ENCODE measurements at places on chromosomes 3 and 15.

- no peak for DNase-seq
Measured at GRCh38 chr15:74315626-74316025, 51.8 kb downstream of the CYP11A1 start.

GRCh38 chr3:177883957-177884356, 652.3 kb upstream of the KCNMB2 start:
- no peak for DNase-seq

- no peak for DNase-seq
Measured at GRCh38 chr15:100372739-100373119, 31.0 kb upstream of the ADAMTS17 start.

DNA sequence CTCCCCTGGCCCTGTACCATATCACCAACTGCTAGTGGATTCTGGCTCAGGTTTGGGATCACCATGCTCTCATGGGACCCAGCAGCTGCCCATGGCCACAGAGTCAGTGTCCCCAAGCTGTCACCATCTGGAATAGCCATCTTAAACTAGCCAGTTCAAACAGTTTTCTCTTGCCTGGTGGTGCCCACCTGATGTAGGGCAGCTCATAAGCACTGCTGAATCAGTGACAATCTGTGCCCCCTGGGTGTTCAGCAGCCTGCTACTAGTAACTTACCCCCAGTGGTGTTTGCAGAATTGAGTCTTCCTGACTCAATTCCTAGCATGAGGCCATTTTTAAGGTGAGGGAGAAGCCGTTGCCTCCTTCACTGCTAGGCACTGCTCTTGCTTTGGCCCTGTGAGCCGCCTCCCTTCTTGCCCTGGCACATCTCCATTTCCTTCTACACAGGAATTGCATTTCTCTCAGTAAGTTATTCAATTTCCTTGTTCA, 7.9 kb downstream of the RPSA start:
- no peak for DNase-seq

DNA sequence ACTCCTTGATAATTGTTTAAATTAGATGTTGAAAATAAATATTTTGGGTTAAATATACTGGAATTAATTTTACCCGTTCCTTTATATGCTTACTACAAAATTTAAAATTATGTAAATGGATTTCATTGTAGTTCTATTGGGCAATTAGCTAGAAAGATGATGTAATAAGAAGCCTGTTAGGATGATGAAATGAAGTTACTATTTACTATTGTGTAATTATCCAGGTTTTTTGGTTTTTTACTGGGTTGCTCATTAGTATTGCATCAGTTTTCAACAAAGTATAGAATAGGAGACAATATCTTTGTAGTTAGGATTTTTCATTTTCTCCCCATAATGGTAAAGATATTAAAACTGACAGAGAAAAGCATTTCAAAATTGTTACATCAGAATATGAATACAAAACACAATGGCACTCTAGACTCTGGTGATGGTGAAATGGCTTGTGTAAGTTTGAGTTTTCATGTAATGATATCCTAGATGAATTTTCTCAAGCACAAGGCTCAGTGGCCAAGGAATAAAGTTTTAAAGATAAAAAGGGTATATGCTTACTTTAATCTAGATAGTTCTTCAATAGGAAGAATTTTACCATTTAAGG, 222.0 kb downstream of the P3H2 start:
- no peak for DNase-seq

DNA sequence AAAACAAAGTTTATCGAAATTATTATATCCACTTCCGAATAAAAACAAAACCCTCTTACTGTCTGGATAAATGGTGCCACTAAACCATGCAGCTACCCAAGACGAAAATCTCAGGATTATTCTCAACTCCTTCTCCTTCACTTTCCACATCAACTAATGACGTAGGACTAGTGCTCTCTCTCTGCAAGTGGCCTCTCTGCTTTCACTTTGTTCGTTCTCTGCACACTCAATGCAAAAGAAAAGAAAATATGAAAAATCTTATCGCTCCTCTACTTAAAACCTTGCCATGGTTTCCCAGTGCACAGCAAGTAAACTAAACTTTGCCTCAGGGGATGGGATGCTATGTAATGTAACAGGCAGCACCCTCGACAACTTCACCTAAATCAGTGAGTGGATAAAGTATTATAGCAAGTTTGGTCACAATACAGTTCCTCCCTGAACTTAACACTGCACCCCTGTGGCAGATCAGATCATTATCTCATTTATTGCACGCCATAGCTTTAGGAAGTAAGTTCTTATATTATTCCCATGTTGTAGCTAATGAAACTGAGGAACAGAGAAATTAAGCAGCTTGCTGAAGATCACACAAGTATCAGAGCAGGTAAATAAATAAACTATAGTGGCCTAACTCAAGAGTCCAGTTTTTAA, 262.7 kb upstream of the GADL1 start:
- DNase-seq, result no peak

- DNase-seq, result no peak
Measured at GRCh38 chr3:192169332-192169915, 557.9 kb downstream of the FGF12 start.

GRCh38 chr3:74214286-74214685, 400.2 kb downstream of the CNTN3 start:
- no peak for DNase-seq

DNA sequence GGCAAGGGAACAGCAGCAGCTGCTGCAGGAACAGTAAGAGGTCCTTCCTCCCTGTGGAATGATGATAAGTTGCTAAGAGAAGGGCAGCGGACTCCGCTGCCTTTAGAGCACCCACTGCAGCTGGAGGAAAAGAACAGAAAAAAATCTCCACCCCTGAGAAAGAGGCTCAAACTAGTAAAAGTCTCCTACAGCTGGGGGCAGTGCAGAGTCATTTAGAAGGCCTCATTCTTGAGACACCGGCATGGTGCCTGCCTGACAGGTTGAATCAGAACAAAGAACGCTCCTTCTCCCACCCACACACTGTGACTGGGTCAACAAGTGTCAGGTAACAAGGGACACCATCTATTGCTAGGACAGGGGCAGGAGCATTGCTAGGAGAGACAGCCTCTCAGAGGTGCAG, 188.4 kb downstream of the ABHD5 start:
- no peak for DNase-seq

- DNase-seq, result no peak
Measured at GRCh38 chr3:101039285-101039684, 46.1 kb upstream of the ABI3BP start.

- no peak for DNase-seq
Measured at GRCh38 chr3:112109322-112109721, 23.1 kb downstream of the C3orf52 start.

GRCh38 chr15:60511351-60512031, 32.5 kb upstream of the ICE2 start:
- no peak for DNase-seq

DNA sequence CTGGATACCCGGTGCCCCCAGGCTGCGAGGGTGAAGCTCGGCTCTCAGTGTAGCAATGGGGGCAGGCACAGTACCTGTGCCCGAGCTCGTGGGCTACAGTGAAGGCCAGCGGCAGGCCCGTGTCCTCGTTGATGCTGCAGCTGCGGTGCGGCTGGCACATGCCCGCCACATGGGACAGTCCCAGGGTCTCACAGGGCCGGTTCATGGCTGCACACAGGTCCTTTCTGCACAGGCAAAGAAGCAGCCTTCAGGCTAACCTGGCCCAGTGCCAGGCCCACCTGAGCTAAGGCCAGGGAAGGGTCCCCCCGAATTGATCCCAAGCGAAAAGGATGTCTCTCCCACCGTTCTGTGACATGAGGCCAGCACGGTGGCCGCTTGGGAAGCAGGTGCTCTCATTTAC, 21.6 kb downstream of the ADAMTS7 start:
- DNase-seq, result no peak

GRCh38 chr15:100721758-100722550, 119.6 kb downstream of the ASB7 start:
- no peak for DNase-seq

DNA sequence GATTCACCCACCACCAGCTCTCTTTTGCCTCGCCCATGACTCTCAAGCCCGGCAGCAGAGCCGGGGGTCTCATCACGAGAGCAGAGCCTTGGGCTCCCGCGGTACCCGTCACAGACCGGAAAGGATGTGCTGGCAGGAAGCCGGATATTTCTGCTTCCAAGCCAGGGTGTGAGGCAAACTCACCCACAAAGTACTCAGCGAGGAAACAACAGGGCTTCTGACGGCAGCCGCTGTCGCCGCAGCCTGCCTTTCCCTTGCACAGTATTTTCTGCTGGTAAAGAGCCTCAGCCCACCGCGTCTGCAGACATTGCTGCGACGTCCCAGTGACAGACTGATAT, 119.9 kb downstream of the NSMCE3 start:
- no peak for DNase-seq

- DNase-seq, result no peak
Measured at GRCh38 chr3:47635536-47635935, 56.9 kb upstream of the CSPG5 start.

- DNase-seq, result no peak
Measured at GRCh38 chr3:10925436-10926255, 66.9 kb upstream of the SLC6A1 start.

DNA sequence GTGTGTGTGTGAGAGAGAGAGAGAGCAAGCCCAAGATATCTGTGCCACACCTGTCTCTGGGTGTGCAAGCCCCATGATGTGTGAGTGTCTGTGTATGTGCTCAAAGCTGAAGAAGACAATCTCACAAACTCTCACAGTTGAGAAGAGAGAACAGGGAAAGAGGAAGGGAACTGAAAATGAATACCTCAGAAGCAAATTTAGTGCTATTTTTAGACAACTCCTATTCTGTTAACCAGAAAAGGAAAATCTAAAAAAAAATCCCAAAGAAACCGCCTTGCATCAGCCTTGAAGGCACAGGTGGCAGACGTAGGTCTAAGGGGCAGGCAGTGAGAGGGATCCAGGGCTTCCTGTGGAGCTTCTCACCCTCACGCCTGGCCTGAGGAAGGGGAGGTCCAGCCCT, 47.8 kb downstream of the ATP2B2 start:
- DNase-seq, result no peak

GRCh38 chr15:101338502-101339057, 43.5 kb upstream of the SNRPA1 start:
- no peak for DNase-seq

DNA sequence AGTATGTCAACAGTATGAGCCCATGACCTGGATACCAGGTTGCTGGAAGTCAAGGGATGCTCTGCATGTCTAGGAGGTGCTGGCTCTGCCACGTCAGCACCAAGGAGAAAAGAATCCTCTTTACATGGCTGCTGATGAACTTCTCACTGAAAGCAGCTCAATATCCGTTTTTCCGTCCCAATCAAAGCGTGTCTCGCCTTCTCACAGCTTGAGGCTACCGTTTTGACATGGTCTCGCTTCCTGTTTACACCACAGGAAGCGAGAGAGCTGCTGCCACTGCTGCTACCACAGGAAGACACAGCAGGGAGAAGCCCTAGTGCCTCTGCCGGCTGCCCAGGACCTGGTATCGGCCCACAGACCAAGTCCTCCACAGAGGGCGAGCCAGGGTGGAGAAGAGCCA, 27.3 kb downstream of the STARD5 start:
- no peak for DNase-seq

DNA sequence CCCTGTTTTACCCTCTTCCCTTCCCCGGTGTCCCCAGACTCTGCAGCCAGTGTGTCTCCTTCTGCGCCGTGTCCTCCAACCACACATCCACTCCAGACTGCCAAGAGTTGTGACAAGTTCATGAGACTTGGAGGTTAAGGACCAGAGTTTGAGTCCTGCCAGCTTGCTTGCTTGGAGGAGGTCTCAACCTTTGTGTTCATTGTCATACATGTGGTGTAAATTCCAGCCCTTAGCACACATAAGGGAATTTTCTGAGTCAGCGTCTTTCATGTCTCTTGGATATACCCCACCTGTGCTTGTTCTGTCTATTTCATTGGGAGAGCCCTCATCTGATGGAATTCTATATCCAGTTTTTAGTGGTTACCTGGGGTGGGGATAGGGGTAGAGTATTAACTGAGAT, 13.3 kb downstream of the CORO2B start:
- no peak for DNase-seq

DNA sequence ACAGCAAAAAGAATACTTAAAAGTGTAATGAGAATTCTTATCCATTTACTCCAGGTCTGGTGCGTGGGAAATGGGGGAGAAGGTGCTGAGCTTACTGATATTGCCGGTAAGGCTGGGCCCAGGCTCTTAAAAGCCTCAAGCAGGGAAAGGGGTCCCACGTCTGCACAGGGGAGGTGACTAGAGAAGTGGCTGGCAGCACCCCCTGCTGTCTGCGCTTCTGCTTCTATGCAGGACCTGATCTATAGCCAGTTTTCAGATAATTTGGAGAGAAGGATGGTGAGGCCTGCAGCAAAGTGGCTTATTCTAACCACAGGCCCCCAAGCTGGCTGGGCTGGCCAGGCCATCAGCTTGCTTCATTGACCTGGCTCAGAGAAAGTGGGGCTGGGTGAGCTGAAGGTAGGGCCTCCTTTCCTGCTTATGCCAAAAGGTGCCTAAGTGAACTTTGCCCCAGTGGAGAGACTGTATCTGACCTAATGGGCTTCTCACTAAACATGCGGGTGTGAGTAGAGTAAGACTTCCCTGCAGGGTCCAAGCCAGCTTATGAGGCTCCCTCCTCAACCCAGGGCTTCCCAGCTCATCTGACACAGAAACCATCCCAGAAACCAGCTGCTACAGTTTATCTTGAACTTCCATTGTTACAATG, 30.9 kb upstream of the ATP1B3 start:
- DNase-seq, result no peak

DNA sequence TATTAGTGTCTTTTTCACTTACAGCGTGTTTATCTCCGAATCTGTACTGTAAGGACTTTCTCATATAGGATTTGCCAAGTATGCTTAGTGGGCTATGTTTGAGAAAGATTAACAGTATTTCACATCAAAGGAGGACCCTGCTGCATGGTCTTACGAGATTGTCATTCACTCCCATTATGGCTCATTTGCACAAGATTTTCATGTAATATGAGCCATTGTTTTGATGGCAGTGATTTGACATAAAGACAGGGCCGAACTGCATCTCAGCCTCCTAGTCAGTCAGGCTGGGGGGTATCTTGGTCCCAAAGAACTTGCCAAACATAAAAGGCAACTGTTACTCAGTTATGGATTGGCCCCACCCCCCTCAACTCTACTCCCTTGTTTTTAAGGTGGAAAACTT, 205.9 kb downstream of the ZIC1 start:
- no peak for DNase-seq

DNA sequence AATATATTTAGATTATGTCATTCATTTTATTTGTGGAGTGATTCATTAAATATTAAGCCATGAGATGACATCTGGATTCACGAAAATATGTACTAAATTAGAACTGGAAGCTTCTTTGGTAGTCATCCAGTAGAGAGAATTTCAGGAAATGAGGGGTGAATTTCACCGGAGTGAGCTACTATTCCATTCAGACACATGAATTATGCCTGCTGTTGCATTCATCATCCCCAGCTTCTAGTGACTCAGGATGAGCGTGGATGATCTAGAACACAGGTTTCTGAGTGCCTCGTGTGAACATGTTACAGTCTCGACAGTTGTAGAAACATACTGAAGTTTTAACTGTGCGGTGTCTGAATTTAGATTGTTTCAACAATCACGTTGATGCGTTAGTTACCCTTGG, 42.9 kb upstream of the GABRG3 start:
- no peak for DNase-seq

GRCh38 chr3:153113541-153113940, 48.5 kb upstream of the RAP2B start:
- no peak for DNase-seq

GRCh38 chr15:95520511-95520910, 810.0 kb upstream of the NR2F2 start:
- DNase-seq, result no peak

GRCh38 chr15:83318861-83319415, 34.5 kb upstream of the BNC1 start:
- no peak for DNase-seq
